Hematopoietic multipotent progenitor cell treated with erythropoietin and hydrocortisone succinate and interleukin-3 and kit ligand, for 6 days (in vitro differentiated cells): ENCODE measurements at places on chromosomes 6 and 20.

DNA sequence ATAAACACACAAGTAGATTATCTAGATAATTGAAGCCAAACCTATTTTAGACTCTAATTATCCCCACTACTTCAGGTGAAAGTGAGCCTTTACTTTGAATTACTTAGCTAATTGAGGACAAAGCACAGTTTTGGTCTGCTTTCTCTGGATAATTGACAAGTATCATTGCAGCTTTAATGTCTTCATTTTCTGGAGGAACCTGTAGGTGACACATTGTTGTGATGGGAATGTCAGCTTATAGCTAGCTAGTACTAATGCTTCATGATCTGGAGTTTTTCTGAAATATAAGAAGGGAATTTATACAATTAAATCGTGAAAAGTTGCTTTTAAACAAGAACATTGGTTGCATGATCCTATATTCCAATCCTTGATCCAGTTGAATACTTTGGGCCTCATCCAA, 319.3 kb upstream of the CITED2 start:
- DNase-seq, result no peak

GRCh38 chr20:36998652-36999051, 47.1 kb upstream of the SAMHD1 start:
- DNase-seq, result no peak

GRCh38 chr20:64033981-64034493, 1.9 kb upstream of the C20orf204 start:
- no peak for DNase-seq

DNA sequence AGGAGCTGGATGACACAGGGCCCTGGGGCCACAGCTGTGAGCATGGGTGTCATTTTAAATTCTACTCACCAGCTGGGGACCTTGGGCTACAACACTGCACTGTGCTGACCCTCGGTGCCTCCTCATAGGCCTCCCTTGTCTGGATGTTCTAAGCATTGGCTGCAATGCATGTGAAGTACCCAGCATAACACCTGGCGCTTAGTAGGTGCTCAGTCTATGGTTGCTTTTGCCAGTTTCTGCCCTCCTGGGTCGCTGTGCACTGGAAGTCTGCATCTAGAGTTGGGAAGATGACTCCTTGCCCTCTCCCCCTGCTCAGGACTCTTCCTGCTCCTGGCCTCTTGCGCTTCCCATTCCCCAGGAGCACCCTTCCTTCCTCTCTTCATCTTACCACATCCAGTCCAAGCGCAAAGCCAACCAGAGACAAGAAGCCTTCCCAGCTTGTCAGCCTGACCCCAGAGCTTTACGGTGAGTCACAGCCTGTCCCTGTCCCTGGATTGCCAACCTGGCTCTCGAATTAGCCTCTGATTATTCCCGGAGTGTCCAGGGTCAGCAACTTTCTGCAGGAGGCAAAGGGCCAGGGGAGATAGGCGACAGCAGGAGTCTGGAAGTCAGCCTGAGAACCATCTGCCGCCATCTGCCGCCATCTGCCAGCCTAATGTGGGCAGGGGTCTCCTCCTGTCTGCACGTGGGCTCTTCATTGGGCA, 8.8 kb downstream of the SLC13A3 start:
- no peak for DNase-seq

GRCh38 chr6:69064226-69064625, 429.1 kb downstream of the ADGRB3 start:
- no peak for DNase-seq

DNA sequence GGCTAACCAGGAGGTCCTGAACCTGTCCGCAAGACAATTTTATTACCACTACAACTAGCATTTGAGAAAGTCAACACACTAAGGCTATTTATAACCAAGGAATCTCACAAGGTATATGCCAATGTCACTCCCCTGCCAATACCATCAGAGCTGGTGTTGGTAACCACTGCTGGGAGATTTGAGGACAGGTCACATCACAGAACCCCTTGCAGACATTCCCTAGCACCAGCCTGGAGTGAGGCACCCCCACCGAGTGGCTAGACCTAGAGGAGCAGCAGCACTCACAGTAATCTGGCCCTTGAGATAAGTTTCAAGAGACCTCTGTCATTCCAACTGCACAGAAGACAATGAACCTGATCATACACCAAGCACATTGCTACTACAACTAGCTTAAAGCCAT, 483.2 kb downstream of the MMUT start:
- no peak for DNase-seq

GRCh38 chr6:138161338-138162110, at the start of gene ARFGEF3:
Gene ARFGEF3 (plus strand): TSS chr6:138161939. CDS start chr6:138162087, 148 bp downstream.
- peak; percentile 8 for DNase-seq

DNA sequence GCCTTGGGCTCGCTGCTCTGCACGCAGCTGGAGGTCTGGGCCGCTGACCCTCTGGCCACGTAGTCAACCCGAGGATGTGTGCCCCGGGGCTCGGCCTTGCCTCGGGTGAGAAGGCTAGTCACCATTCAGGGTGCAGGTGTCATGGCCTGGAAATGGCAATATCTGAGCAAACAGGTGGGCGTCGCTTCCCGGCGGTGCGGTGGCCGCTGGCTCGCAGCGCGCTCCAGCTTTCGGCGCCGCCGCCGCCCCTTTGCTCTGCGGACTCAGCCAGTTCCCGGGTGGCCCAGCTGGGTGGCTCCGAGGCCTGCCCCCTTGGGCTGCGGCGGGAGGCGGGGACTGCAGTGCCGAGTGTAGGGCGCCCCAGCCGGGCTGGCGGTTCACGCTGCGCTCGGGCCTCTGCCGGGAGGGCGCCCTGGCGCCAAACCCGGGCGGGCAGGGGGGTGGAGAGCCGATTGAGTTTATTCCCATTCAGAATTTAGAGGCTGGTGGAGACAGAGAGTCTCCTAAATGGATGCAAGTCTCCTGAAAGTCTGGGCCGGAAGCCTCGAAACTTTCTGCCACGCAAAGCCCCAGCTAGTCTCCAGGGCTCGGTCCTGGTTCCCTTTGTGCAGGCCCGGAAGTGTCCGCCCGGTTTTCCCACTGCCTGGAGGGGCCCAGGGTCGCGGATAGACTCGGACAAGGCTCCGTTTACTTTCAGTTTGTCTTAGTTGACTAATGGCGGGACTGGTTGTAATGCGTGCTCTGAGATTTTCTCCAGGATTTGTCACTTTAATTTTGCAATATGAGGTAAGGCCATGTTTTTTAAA, 11.3 kb upstream of the TFAP2A start:
- DNase-seq, result no peak

- DNase-seq, result no peak
These were observed 562.2 kb upstream of the NOX3 start for GRCh38 chr6:156017838-156018237.

DNA sequence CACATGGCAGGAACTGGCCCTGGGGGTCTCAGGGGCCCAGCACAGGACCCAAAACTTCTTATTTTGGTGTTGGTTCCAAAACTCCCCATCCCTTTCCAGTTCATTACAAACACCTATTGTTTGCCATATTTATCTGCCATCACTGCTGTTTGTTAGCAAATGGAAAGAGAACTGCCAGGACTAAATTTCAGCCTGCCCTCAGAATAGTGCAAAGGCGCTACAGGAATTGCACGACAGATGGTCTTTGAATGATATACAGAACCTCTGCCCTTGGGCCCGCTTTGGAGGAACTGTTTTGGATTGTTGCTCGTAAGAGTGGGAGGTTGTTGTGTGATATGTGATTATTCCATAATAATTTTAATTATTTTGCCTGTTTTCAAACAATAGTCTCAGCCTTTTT, 199.0 kb upstream of the FBXL4 start:
- no peak for DNase-seq

DNA sequence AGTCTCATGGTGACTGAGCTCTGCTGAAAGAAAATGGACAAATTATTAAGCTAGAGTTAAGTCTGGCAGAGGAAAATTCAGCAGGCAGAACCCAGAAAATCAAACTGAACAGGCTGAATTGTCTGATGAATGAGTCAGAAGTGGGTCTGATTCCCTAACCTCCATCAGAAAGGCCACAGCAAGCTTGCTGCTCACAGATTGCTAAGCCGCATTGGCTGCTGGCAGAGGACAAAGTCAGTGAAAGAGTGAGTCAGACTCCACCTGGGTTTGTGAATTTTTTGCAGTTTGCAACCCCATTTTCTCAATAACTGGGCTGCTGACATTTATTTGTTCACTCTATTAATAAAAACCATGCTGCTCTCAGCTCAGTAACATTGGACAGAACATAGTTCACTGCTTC, 191.3 kb downstream of the EPM2A start:
- no peak for DNase-seq

- DNase-seq, result no peak
These were observed 9.7 kb upstream of the METTL24 start for GRCh38 chr6:110367825-110368224.

GRCh38 chr20:18754030-18754652, 59.4 kb upstream of the SCP2D1 start:
- DNase-seq, result peak; percentile 14

DNA sequence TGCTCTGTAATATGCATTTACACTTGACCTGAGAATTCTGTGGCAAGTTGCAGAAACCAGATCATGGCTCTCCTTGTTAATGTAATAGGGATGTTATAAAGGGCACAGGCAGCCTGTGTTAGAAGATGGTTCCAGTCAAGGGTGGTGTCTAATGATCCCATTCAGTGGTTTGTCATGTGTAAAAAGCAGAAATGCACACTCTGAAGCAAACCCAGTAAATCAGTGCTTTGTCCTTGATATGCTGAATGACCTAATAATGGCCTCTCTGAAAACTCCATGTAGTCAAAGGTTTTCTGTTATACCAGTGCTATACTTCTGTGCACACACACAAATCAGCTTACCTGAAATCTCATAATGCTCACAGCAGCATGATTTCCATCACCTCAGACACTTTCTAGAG, 66.2 kb downstream of the SOBP start:
- DNase-seq, result no peak

DNA sequence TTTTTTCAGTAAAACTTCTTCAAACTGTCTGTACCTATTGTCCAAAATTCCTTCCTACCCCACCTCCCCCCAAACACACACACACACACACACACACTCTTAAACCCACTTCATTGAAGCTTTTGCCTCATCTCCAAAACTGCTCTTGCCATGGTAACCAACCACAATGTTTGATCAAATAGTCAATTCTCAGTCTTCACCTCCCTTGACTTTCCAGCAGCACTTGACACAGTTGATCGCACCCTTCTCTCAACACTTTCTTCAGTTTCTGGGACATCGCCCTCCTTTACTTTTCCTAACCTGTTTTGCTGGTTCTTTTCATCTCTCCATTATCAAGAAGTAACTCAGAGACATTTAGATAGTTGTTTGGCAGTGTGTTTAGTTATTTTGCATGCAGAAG, 71.5 kb upstream of the COL21A1 start:
- no peak for DNase-seq

- DNase-seq, result peak; percentile 61
These were observed 22.3 kb upstream of the RPP40 start for GRCh38 chr6:5025911-5026819.

DNA sequence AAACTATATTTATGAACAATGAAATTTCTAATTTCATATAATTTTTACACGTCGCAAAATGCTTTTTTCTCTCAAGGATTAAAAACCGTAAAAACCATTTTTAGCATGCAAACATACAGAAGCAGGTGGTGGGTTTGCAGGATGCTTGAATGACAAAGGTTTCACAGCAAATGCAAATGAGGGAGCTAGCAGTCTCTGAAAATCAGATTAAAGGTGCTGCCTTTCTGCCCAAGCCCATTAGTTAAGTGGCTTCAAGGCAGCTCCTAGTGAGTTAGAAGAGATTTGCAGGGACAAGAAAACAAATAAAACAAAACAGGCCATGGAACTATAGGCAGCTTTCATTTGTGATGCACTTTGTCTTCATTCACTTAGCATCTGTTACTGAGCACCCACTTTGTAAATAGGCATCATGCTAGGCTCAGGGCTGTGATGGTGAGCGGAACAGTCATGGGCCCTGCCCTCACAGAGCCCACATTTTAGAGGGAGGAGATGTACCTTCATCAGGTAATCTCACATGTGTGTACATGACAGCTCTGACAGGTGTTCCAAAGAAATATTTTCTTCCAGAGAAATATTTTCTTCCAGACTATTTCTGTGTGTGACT, 29.5 kb downstream of the NAPB start:
- DNase-seq, result no peak

DNA sequence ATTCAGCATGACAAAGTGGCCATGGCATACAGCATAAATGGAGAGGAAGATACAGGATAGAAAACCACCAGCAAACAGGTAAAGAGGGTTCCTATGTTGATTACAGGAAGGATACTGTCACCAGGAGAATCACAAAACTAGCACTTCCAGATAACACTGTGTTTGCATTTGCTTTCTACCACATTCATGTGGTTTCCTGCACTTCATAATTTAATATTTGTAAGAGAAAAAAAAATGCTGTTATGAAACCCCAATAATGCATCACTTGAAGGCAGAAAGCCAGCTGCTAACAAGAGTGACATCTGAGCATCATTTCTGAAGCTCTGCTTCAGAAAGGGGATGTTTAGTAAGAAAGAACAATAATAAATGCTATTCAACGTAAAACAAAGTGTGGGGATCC, 106.6 kb downstream of the ATXN1 start:
- no peak for DNase-seq

GRCh38 chr20:43843096-43843964, 71.3 kb upstream of the TOX2 start:
- no peak for DNase-seq

DNA sequence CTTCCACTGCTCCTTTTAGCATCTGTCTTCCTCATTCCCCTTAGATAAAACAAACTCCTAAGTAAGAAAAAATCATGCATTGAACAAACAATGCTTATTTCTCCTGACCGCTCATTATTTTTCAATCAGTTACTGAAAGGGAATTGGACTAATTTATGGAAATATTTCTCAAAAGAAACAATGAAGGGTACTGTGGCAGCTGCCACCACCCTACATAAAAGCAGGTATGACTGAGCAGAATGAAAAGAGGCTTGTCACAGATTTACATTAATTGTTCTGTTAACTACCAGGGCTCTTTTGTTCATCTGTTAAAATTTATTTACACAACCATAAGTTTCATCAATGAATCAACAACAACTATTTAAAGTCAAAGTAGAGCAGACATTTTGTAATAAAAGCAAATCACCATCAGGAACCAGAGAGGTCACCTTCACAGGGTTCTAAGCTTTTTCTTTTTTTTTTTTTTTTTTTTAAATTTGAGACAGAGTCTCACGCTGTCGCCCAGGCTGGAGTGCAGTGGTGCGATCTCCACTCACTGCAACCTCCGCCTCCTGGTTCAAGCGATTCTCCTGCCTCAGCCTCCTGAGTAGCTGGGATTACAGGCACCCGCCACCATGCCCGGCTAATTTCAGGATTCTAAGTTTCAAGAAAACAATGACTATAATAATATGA, 204.0 kb downstream of the PTPRK start:
- DNase-seq, result no peak

DNA sequence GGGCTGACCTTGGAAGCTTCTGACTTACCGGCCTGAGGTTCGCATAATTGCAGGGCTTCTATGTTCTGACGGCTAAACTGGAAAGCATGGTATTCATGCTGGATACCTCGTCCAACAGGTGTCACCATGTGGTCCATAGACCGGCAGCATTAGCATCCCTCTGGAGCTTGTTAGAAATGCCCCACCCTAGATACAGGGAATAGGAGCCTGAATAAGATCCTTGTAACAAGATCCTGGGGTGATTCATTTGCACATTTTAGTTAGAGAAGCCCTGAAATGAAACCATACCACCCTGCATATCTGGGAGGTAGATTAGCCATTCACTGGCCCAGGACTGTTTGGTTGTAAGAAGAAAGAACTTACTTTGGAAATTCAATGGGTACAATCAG, 77.7 kb downstream of the TMEM170B start:
- DNase-seq, result no peak

- no peak for DNase-seq
These were observed 6.9 kb upstream of the RPL10A start for GRCh38 chr6:35461270-35461669.
